ENCODE measurements at places on chromosomes 2 and 18. TPM values are rescaled to one million over a fixed set of nuclear protein-coding genes. Genes with fewer than 3 reads are reported as not detected.

CTNNA2 gene
- total RNA-seq: not detected

EMILIN2 gene
- 17.3 TPM for total RNA-seq

CRYGD gene
- not detected for total RNA-seq

SPP2 gene
- not detected for total RNA-seq

ITGA4 gene
- 61.6 TPM for total RNA-seq

SANBR gene
- 1.3 TPM for total RNA-seq

RBKS gene
- 8.9 TPM for total RNA-seq

CREB1 gene
- total RNA-seq: 95.8 TPM

ITGB6 gene
- total RNA-seq: not detected

SP140 gene
- 78.3 TPM for total RNA-seq

SMAD7 gene
- 17.4 TPM for total RNA-seq

C1QL2 gene
- not detected for total RNA-seq

ALPG gene
- not detected for total RNA-seq

IL1A gene
- total RNA-seq: 0.99 TPM

C2orf69 gene
- 15.9 TPM for total RNA-seq

ZNF804A gene
- not detected for total RNA-seq

SLC4A5 gene
- 2.0 TPM for total RNA-seq

NRP2 gene
- 0.63 TPM for total RNA-seq

MEP1B gene
- total RNA-seq: not detected

TNFAIP6 gene
- total RNA-seq: not detected

CRIM1 gene
- 15.9 TPM for total RNA-seq

NCKAP5 gene
- not detected for total RNA-seq

KCNIP3 gene
- total RNA-seq: not detected

FOXD4L1 gene
- total RNA-seq: not detected

TACR1 gene
- not detected for total RNA-seq

LOXL3 gene
- total RNA-seq: 0.60 TPM

RGPD8 gene
- total RNA-seq: 13.6 TPM

SNORC gene
- 2.4 TPM for total RNA-seq

ASB1 gene
- total RNA-seq: 48.1 TPM

REG3G gene
- total RNA-seq: not detected
